ENCODE measurements at places on chromosomes 4 and X.

DNA sequence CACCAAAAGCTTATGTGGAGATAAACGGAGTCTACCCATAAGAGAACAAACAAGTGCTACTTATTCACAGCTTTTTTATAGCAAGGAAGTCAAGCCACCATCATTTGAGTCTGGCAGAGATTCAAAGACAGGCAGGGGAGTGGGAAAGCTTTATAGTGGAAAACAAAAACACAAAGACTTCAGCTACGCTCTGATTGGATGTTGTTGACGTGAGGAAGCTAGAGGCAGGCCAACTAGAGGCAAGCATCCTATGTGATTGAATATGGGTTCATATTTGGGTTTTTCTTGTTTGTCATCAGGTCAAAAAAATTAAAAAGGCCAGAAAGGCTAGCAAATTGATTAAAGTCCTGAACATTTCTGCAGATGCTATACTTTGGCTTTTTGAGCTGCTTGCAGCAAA is 719 bp upstream of the TCEAL4 start:
- DNase-seq: no peak

GRCh38 chr4:88630756-88631155 is 38.5 kb downstream of the HERC3 start:
- no peak for DNase-seq

- no peak for DNase-seq
Measured at GRCh38 chr4:151231915-151232595, 44.9 kb upstream of the PRSS48 start.

DNA sequence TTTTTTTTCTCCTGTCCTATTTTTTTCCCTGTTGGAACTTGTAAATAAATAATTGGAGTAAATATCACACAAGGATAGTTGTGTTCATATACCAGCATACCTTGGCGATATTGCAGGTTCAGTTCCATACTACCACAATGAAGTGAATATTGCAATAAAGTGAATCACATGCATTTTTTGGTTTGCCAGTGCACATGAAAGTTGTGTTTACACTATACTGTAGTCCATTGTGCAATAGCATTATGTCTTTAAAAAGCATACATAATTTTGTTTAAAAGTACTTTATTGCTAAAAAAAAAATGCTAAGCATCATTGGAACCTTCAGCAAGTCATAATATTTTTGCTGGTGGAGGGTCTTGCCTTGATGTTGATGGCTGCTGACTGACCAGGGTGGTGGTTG is 88.6 kb downstream of the GSTCD start:
- no peak for DNase-seq

DNA sequence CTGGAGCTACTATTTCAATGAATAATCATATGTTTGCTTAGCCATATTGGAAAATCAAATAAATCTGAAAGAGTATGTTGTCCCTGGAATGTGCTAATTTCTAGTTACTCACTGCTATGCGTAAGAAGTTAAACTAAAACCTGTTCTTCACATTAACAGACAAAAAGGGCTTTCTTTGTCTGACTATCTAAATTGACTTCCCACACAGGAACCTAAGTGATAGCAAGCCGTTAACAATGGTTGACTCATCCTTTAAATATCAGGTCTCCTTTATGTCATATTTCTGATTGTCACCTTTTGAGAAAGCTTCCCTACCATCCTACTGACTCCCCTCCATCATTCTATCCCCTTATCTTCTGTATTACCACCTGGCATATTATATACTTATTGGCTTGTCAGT is 81.4 kb downstream of the AMELX start:
- no peak for DNase-seq

DNA sequence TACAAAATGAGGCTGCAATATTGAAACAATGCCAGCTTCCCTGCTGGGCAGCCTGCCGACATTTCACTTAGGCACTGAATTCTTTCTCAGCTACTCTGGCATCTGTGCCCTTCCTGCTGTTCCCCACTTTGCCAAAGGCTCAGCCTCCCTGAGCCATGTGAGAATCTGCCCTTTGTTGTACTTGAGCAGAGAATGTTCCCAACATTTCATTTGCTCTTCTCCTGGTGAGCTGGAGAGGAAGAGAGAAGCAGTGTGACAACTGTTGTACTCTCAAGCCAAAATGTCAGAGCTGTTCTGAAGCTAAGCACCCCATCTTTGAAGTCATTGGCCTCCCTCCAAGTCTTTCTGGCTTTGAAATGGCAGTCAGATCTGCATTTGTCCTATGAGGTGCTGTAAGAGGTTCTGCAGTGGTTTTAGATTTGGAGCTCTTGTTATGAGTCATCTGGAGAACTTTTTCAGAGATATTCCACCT is 32.5 kb downstream of the LANCL3 start:
- DNase-seq: no peak

- no peak for DNase-seq
Measured at GRCh38 chr4:1406394-1406980, at the start of gene NKX1-1. Gene NKX1-1 (minus strand): TSS chr4:1406442. CDS start chr4:1406442, 0 bp downstream.

- DNase-seq: no peak
Measured at GRCh38 chr4:186759990-186760389, 36.3 kb upstream of the FAT1 start.
